Activated CD4-positive, alpha-beta memory T cell treated with anti-CD3 and anti-CD28 coated beads for 36 hours (primary cell): ENCODE measurements at places on chromosomes 12 and 14. TPM values are rescaled to one million over a fixed set of nuclear protein-coding genes. Genes with fewer than 3 reads are reported as not detected.

DNA sequence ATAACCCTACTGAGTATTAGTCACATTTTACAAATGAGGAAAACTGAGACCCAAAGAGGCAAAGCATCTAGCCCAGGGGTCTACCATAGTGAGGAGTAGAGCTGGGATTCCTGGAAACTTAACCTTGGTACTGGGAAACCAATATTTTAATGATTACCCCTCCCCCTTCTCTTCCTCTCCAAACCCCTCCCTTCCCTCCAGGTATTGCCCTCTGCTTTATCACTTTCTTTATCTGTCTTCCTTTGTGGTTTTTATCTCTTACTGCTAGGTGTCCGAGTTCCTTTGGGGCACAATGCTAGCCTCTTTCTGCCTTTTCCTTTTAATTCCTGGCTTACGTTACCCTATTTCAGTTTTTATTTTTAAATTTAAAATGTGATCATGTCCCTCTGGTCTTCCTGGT, 2.8 kb downstream of the GABARAPL1 start:
- no peak for DNase-seq

Gene NAA25
- 41.7 TPM for total RNA-seq

Gene CD63
- total RNA-seq = 204 TPM

Gene STXBP6
- not detected for total RNA-seq

Gene KLHL33
- total RNA-seq = 0.12 TPM

DNA sequence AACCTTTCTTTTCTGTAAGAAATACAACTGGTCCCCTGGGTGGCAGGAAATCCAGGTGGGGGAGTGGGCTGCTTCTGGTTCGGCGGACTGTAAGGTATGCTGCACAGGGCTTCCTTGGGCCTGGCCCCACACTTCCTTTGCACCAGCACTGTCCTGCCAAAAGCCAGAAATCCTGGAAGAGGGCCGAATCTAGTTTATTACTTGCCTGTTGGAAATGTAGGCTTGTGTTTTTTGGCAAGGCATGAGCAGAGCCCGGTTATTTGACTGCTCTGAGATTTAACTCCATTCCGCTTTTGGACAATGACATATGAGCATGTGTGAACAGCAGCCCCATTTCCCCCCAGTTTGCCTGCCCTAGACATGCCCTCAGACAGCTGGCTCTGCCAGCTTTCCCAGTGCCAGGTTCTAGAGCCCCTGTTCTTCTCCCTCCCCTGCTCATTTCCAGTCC, 86.6 kb downstream of the BORCS5 start:
- no peak for DNase-seq

Gene TEAD4
- total RNA-seq = 3.8 TPM

DNA sequence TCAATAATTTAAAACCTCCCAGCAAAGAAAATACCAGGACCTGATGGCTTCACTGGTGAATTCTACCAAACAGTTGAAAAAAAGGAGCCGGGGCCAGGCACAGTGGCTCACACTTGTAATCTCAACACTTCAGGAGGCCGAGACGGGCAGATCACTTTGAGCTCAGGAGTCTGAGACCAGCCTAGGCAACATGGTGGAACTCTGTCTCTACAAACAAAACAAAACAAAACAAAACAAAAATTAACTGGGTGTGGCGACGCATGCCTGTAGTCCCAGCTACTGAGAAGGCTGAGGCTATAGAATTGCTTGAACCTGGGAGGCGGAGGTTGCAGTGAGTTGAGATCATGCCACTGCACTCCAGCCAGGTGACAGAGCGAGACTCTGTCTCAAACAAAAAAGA, 13.7 kb upstream of the TROAP start:
- no peak for DNase-seq

DNA sequence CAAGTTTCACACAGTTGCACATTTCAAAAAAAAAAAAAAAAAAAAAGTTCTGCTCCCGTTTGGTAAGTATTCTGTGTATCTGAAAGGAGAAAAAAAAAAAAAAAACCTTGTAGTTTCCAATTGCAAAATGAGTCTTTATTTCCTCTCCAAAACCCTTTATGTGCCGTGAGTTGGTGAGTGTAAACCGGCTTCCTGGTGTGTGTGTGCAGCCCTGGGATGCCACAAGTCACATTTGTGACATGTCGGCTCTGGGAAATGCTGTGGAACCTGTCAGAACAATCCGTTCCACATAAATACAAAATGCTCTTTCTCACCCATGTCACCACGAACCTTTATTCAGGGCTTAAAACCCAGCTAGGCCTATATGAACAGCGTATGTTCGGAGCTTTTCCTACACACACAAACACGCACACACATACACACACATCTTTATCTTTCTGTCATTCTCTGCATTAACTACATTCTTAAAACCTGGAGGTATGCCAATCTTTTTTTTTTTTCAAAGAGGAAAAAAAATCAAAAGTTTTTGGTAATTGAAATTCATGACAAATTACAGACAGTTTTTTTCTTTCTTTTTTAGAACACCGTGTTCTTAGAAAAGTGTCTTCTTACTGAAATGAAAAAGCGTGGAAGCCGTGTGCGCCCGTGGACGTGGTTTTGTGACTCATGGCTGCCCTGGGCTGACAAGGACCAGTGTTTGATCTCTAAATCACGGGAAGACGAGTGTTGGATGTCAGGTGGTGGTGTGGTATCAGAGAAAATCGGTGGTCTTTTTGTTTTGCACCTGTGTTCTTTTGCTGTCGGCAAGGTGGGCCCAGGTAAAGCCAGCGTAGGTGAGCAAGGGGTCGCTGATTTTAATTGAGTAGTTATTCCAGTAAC, 612.0 kb downstream of the VRK1 start:
- DNase-seq = peak; percentile 75

Gene DLK1
- total RNA-seq = not detected

Gene PRPH
- not detected for total RNA-seq

- peak; percentile 47 for DNase-seq
Observed at GRCh38 chr14:55353686-55354467, 57.8 kb downstream of the ATG14 start.

Gene CLEC4D
- total RNA-seq = not detected

Gene TSPAN31
- 15.0 TPM for total RNA-seq

Gene DHRS7
- 74.7 TPM for total RNA-seq
